Left lung (tissue), 14 donors: ENCODE measurements at places on chromosomes 5 and 9. TPM values are rescaled to one million over a fixed set of nuclear protein-coding genes. Genes with fewer than 3 reads are reported as not detected.

The SLC4A9 gene
- total RNA-seq, result not detected

The PTPDC1 gene
- total RNA-seq, result 9.2 TPM

GRCh38 chr5:95280401-95281095 lies 4.3 kb downstream of the MCTP1 start:
- no peak overlapping the region for H3K27ac ChIP-seq
- peaks cover 49% of the 10 kb centered on the region for H3K27me3 ChIP-seq
- no peak for DNase-seq
- peaks cover 23% of the 10 kb centered on the region for H3K4me1 ChIP-seq

GRCh38 chr9:113645227-113645977 lies 181.9 kb downstream of the RGS3 start:
- no peaks in the 10 kb centered on the region for H3K36me3 ChIP-seq
- DNase-seq, result no peak
- no peak overlapping the region for H3K27ac ChIP-seq
- no peaks in the 10 kb centered on the region for H3K4me1 ChIP-seq
- no peak overlapping the region for H3K4me3 ChIP-seq
- H3K27me3 ChIP-seq, result no peaks in the 10 kb centered on the region

DNA sequence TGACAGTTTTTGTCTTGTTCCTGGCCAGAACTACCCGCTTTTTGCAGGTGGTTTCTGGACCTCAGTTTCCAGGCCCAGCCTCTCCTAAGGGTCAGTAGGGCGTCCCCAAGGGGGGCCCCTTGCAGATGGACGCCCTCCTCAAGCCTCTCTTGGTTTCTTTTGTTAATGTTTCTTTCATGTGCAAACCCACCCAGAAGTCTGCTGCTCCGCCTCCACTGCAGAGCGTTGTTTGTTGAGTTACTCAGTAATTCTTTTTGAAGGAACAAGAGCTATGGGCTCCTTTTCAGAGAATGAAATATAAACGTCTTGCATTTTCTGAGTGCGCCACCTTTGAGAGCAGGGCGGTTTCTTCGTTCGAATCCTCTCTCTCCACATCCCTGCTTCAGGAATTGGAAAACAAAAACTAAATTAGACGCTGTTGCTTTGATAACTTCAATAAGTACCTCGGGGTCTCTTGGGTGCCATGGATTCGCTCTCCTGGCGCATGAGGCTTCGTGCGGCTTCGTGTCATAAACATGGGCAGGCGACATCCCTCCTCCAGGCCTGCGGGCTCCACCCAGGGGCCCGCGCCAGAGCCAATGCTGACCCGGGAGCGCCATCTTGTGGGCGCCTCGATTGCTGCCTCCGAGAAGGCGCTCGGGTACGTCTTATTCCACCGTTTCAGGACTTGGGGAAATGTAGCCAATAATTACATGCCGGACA lies 38.3 kb upstream of the CKMT2 start:
- H3K4me3 ChIP-seq, result no peak overlapping the region
- no peaks in the 10 kb centered on the region for H3K27me3 ChIP-seq
- H3K36me3 ChIP-seq, result no peaks in the 10 kb centered on the region
- H3K4me1 ChIP-seq, result peaks cover 4% of the 10 kb centered on the region
- H3K27ac ChIP-seq, result no peak overlapping the region
- DNase-seq, result peak; percentile 76
